Right renal pelvis (tissue), 4 donors: ENCODE measurements at places on chromosomes 5 and 9. TPM values are rescaled to one million over a fixed set of nuclear protein-coding genes. Genes with fewer than 3 reads are reported as not detected.

DNA sequence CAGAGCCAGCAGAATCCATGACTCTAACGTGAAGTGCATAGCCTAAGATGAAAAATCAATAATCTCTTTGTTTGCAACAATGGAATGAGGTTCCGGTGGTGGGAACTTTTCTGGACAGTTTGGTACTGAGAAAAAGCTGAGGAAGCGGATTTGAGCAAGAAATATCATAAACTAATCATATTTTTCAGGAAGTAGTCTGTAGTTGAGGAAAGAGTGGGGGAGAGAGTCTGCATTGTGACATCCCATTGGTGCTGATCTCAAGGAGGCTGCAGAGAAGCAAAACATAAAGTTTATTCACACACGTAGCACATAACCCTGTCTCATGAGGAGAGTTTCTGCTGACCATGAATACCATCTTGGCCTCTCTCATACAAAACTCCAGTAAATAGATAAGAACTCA, 15.8 kb upstream of the FCHO2 start:
- no peak for DNase-seq

- no peak for DNase-seq
Observed at GRCh38 chr9:116276651-116277121, 123.1 kb downstream of the PAPPA start.

GRCh38 chr5:43642428-43642827, 39.4 kb downstream of the NNT start:
- no peak for DNase-seq

- no peak for DNase-seq
Observed at GRCh38 chr5:7425830-7426229, 29.9 kb downstream of the ADCY2 start.

GRCh38 chr9:37908698-37909186, 4.8 kb upstream of the SLC25A51 start:
- DNase-seq: no peak

- no peak for DNase-seq
Observed at GRCh38 chr5:111069839-111070238, 1.7 kb upstream of the TSLP start.

- DNase-seq: no peak
Observed at GRCh38 chr5:58921159-58921558, 338.3 kb downstream of the RAB3C start.

GRCh38 chr5:143395638-143396352, 7.7 kb downstream of the NR3C1 start:
- DNase-seq: no peak

DNA sequence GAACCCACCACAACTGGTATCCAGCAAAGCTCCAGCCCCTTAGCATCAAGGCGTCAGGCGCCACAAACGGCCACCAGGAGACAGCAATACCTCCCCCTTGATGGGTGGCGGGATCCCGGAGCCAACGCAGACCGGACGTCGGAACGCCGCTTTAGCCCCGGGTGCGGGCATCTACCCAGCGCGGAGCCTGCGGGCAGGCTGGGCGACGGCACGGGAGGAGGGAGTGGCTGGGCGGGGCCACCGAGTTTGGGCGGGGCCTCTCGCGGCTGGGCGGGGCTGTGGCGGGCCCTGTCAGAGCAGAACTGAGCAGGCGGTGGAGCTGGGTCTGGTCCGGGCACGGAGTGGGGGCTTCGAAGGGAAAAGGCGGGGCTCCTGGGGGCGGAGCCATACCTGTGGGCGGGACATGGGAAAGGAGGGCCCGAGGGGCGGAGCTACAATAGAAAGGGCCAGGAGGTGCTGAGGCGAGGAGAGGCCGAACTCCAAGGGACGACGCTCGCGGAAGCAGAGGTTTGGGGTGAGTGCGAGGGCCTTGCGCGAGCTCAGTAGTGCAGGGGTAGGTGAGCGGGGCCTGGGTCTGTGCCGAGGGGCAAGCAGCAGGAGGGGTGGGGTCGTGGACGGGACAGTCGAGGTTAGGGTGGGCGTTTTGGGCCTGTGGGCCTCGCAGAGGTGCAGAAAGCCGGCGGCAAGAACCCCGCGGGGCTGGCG, 40.2 kb upstream of the GARNL3 start:
- peak; percentile 79 for DNase-seq

GRCh38 chr9:138021251-138022056, 143.9 kb downstream of the CACNA1B start:
- no peak for DNase-seq

DNA sequence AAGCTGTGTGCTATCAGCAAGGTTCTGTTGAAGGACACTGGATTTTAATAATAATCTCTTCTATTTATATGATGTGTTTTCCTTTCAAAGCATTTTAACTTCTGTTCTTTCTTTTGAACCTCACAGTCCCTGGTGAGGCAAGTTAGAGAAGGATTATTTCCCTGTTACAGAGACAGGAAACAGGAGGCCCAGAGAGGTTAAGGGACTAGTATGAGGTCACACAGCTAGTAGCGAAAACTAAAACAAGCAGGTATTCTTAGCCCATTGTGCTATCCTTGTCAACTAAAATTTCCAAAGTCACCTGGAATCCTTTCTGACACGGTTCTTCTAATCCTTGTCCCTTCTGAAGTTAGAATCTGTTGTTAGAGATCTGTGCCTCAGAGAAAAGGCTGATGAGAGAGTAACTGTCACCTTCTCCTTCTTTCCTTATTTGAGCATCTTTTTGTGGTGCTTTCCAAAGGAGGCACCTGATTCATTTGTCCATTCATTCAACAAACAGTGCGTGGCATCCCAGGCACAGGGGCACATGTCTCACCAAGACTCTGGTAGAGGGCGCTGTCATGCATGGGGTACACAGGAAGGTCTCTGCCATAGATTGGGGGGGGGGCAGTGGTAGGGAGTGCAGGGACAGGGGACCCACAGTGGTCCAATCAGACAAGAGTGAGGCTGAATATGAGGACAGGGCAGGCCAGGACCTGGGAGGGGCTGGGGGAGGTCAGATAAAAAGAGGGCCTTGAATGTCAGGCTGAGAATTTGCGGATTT, 61.5 kb downstream of the CRB2 start:
- no peak for DNase-seq

DNA sequence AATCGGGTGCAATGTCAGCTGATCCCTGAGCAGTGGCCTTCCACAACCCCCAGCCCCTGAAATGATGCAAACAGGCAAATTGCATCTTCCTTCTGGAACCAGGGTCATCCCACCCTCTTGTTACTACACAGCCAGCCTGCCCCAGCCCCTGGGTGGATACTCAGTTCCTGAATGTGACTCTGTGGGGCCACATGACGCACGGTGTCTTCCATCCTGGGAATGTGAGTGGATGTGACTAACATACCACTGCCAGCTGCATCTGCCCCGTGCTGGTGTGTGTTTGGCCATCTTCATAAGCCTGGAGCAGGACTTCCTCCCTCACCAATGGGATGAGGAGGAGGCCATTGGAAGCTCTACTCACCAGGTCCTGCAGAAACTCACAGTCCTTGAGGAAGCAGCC, 257.9 kb upstream of the ADAMTS16 start:
- DNase-seq: no peak

GRCh38 chr9:91942201-91942600, 7.8 kb downstream of the ROR2 start:
- DNase-seq: no peak

DNA sequence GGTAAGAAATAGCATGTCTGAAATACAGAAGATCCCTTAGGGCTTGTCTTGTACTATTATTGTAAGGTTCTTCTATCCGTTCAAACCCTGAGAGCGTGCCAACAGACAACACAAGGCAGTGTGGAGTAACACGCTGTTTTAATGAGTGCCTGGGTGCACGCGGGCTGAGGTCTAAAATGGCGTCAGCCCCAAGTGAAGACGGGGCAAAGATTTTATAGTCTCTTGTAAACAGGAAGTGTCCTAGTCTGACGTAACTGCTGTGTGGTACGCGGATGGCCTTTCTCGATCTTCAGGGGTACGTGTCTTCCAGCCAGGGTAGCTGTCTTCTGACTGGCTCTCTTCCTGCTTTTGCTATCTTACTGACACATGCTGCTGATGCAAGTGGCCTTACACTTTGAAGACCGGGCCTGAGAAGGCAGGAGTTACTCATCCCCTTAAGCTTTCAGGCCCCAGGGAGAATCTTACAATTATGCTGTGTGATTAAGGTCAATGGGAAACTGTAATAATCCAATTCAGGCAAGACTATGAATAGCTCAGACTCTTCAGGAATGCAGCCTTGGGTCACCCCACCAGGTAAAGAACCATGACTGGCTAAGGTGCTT, 1812.0 kb upstream of the CDH9 start:
- DNase-seq: no peak

DNA sequence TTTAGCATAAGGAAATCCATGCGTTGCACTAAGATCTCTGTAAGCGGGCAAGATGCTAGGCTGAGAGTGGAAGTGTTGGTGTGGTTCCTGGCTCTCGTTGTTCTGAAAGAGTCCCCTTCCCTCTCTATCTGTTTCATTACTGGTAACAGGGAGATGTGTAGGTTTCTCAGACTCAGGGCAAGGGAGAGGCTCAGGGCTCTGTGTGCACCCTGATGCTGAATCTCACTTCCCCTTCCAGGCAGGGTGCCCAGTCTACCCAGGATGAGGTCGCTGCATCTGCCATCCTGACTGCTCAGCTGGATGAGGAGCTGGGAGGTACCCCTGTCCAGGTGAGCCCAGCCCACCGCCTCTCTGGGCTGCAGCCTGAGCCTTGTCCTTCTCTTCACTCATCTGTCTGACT, 45.7 kb downstream of the STOM start:
- no peak for DNase-seq

- no peak for DNase-seq
Observed at GRCh38 chr5:40410231-40410861, 269.4 kb upstream of the PTGER4 start.

The FAM200C gene
- polyA plus RNA-seq: 14.1 TPM

The IFNE gene
- polyA plus RNA-seq: not detected

The RELL2 gene
- polyA plus RNA-seq: 1.4 TPM

The IFNA21 gene
- polyA plus RNA-seq: not detected

The SLC6A18 gene
- 1.6 TPM for polyA plus RNA-seq

The PRRT1B gene
- polyA plus RNA-seq: 1.0 TPM

The LCN9 gene
- not detected for polyA plus RNA-seq

The EIF4EBP3 gene
- 11.8 TPM for polyA plus RNA-seq
